ENCODE measurements at places on chromosomes 12 and 14.

GRCh38 chr14:74896400-74896799 lies 14.7 kb downstream of the DLST start:
- DNase-seq, result no peak

DNA sequence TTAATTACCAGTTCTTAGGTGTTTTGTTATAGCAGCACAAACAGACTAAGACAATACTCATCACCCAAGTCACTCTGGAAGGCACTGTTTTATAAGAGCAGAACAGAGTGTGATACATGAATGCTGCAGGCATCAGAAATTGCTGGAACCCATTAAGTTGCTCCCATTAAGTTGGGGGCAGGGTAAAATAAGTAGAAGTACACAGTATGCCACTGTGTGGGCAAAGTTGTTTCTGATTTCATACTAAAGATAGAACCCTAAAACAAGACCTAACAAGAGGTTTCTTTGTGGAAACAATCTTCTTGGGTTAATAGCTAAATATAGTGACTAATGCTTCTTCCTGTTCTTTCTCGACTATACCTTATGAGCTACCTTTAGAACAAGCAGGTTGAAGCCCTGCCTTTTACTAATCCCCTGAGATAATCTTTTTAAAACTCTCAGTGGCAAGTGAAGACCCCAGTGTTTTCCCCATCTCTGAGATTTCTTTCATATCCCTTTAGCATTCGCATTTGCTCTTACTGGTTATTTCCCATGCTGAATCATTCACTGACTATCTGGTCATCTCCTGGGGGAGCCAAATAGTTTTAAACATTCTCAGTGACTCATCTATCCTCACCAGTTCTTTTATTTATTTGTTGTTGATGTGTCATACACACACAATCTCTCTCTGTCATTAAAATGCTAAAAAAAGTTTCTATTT lies 52.3 kb downstream of the SOCS2 start:
- DNase-seq, result no peak

GRCh38 chr12:98674841-98675240 lies 29.8 kb downstream of the APAF1 start:
- DNase-seq, result no peak

DNA sequence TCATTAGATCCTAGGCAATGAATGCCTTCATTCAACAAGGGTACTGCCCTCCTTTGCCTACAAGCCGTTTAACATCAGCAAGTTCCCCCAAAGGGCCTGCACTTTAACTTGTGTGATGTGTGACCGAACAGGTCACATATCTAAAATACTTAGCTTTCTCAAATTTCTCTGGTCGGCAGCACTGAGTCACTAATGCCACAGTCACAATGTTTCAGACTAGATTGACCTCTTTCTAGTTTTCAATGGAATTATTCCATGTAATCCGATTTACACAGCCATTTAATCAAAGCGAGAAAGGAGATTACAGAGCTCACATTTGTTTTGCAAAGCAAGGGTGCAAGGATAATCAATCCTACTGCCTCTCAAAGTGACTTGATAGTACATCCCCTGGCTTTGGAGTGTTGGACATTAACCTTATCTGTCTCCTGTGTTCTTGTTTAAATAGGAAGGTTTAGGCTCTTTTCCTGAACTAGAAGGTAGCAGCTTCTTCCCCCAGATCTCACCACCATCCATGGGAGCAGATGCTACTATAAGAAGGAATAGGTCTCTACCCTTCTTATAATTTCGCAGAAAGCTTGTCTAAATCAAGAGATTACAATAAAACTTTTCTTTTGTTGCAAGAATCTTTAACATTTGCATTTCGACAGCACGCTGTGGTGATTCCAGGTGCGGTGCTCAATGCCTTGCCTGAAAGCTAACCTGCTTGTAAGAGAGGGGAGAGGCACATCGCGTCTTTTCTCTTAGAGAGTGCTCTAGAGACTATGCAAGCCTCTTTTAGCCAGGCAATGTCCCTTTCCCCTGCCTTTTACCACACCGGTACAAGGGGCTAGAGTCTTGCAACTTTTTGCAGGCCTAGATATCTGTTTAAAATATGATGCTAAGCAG lies 1.8 kb downstream of the KITLG start:
- DNase-seq, result no peak

DNA sequence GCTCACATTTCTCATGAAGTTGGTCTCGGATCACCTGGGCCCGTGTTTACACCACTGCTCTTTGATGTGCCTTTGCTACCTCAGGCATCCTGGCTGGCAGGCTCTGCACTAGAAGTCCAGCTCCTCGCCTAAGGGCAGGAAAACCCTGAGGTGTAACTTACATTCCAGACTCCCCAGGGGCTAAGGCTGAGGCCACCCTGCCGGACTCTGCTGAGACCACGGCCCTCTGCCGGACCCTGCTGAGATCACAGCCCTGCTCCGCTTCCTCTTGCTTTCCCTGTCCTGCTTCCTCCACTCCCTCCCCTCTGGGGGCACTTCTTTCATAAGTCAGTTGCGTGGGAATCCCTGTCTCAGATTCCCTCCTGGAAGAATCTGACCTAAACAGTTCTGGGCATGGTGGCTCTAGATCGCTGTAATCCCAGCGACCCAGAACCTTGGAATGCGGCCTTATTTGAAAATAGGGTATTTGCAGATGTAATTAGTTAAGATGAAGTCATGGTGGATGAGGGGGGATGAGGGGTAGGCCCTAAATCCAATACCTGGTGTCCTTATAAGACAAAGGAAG lies 17.2 kb downstream of the RILPL1 start:
- DNase-seq, result no peak

DNA sequence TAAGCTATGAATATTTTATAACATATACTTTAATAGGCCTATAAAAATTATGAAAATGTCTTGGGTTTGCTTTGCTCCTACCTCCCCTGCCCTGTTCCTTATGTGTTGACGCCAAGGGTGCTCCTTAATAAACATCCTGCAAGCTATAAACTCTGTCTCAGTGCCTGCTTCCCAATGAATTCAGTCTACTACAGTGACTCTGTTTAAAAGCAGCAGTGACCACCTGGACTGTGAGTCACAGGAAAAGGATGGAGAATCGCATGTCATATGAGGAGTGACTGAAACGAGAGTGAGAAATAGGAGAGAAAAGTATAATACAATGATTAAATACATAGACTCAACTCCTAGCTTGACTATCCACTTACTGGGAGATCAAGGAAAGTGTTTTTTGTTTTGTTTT lies 41.1 kb upstream of the CFAP54 start:
- DNase-seq, result no peak

- DNase-seq, result no peak
These were observed 414 bp upstream of the CDK17 start for GRCh38 chr12:96400631-96401075.

- no peak for DNase-seq
These were observed 444.1 kb downstream of the IPO8 start for GRCh38 chr12:30251546-30251945.

DNA sequence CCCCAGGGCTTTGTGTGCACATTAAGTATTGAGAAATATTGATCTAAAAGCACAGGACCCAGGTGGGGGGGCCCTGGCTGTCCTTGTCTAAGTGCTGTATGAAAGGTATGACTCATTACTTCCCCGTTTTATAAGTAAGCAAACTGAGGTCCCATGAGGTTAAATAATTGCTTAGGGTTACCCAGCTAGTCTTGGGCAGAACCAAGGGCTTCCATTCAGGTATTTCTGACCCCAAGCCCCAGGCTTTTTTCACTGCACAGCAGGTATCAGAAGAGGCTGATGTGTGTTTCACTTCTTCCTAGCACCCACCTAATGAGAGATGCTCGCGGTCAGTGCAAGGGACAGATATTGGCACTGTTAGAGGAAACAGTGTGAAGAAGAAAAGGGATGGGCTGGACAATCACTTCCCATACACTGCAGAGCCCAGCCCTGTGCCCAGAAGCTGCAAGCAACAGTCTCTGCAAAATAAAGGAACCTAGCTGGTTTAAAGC lies 4.7 kb upstream of the TC2N start:
- no peak for DNase-seq

- no peak for DNase-seq
These were observed 277.4 kb downstream of the PDZRN4 start for GRCh38 chr12:41465526-41465925.

- no peak for DNase-seq
These were observed 714 bp upstream of the PSMC6 start for GRCh38 chr14:52706286-52706685.

- no peak for DNase-seq
These were observed 92.8 kb downstream of the OTOGL start for GRCh38 chr12:80192087-80192486.

GRCh38 chr12:131826097-131826928 lies 1.9 kb upstream of the MMP17 start:
- DNase-seq, result no peak

GRCh38 chr12:51809193-51809592 lies 39.3 kb downstream of the FIGNL2 start:
- DNase-seq, result no peak

GRCh38 chr14:74548881-74549280 lies 55.3 kb downstream of the ISCA2 start:
- DNase-seq, result no peak

DNA sequence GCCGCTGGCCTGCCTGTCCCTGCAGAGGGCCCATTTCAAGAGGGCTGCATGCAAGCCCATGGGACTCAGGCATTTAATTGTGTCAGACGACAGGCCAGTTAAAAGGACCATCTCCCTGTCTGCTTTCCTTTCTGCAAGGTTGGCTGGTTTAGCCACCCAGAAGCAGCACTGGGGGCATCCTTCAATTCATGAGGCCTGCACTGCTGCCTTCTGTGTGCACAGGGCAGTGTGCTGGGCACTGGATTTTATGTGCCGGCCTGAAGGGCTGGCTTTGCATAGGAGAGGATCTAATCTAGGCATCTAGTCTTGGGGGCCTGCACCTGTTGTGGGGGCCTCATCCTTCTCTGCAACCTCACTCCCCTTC lies 114.1 kb upstream of the FKBP4 start:
- no peak for DNase-seq

DNA sequence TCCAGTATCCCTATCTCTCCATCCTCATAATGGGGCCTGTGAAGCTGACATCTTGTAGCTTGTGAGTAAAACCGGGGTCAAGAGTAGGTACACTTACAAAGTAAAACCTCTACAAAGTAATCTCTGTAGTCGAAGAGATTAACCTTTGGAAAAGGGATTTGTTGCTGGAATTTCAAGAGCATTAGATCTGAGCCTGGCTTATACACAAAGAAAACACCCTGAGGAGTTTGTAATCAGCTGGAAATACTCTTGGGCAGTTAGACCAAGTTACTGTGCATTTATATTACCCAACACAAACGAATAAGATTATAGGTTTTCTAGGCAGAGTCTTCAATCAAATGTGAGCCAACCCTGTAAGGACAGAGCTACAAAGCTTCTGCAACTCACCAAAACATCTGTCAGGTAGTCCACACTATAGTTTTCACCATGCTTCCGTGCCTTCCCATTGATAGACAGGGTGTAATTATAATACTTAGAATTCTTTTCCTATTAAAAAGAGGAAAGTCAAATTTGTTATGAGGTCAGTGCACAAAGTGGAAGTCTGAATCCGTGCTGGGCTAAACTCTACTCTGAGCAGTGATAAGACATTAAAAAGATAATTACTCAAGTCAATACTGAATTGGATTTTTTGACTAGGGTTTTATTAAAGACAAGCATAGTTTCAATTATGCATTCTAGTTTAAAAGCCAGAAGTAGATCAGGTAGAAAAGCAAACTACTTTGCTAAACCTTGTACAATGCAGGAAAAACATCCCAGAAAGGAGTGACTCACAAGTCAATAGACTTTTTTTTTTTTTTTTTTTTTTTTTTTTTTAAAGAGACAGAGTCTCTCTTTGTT lies 14.6 kb downstream of the GNS start:
- no peak for DNase-seq

GRCh38 chr12:112126000-112126438 lies 659 bp downstream of the TRAFD1 start:
- DNase-seq, result no peak

- DNase-seq, result no peak
These were observed 17.3 kb upstream of the DNAH10 start for GRCh38 chr12:123744836-123745235.

- no peak for DNase-seq
These were observed 40.5 kb downstream of the MED13L start for GRCh38 chr12:116236976-116237375.

GRCh38 chr14:63726499-63726898 lies 1.4 kb downstream of the SGPP1 start:
- no peak for DNase-seq

DNA sequence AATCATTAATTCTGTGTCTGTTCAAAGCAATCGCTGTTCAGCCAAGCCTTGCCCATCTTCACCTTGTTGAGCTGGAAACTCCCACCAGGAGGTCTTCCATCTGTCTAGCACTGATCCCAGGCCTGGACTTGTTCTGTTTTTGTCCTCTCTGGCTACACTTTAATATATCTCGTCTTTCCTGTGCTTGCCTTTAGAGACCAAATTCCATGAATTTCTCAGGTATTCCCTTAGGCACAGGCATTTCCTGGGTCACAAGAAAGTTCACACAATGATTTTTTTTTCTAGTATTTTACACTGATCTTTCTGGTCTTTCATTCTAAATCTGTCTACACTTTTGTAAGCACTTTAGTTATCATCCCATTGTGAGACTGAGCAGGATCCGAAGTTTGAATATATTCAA lies 116.4 kb upstream of the CCND2 start:
- DNase-seq, result no peak

- no peak for DNase-seq
These were observed 9.2 kb downstream of the SERPINA9 start for GRCh38 chr14:94466706-94467370.

DNA sequence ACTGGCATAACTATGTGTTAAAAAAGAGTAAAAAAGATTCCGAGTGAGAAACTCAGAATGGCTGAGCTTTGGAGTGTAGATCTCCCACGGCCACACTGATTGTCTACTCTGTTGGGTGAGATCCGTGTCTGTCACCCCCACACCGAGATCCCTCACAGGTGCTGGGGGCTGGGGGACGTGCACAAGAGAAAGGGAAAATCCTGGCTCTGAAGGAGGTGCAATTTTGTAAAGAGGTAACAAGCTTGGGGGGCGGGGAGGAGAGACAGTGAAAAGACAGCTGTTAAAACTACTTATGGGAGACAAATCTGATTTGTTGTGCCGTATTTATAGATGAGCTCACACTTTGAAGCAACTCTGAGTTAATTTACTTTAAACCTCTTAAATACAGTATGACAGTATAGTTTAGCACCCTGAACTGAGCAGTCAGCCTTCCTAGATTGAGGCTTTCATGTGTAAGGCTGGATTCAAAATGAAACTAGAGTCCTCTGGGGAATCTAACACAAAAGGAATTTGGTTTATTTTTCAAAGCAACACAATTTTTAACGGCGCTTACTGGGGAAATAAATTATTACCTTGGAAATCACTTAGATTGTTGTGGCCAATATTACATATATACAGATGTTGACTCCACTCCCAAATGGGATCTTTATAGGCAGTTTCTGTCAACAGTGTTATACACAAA lies 167.4 kb upstream of the RGS6 start:
- no peak for DNase-seq

GRCh38 chr12:72286526-72286925 lies 14.4 kb downstream of the TRHDE start:
- no peak for DNase-seq

- DNase-seq, result no peak
These were observed 12.3 kb downstream of the EMP1 start for GRCh38 chr12:13208533-13209435.

DNA sequence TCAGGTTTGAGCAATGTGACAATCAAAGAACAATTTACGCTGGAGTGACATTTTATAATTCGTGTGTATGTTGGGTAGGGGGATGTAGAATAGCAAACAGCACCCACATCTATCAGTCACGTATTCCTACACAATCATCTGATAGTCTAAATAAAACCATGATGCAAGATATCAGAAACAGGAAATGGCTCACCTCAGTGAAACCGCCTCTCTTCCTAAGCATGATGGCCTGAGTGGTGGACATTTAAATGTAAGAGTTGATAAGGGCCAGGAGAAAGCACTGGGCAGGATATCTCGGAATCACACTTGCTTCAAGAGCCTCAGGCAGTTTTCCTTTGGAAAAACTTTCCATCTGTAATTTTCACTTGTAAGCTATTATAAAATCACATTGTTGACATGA lies 128.2 kb downstream of the GRIP1 start:
- no peak for DNase-seq
